ENCODE measurements at places on chromosomes 7 and 10. TPM values are rescaled to one million over a fixed set of nuclear protein-coding genes. Genes with fewer than 3 reads are reported as not detected.

CHRM2 gene
- total RNA-seq = under 0.01 TPM

LFNG gene
- total RNA-seq = 101 TPM

EFCAB10 gene
- 0.94 TPM for total RNA-seq

DLX6 gene
- total RNA-seq = not detected

ZNF365 gene
- 1.5 TPM for total RNA-seq

BNIP3 gene
- 13.5 TPM for total RNA-seq

LBX1 gene
- not detected for total RNA-seq

DPYSL4 gene
- total RNA-seq = 0.21 TPM

XRCC2 gene
- 0.42 TPM for total RNA-seq

BICC1 gene
- 0.21 TPM for total RNA-seq

HOXA10 gene
- 0.63 TPM for total RNA-seq

DLG5 gene
- 3.7 TPM for total RNA-seq

LEP gene
- total RNA-seq = not detected

EVX1 gene
- total RNA-seq = not detected

UCMA gene
- total RNA-seq = not detected

TLX1 gene
- not detected for total RNA-seq

AKR1C8 gene
- 0.42 TPM for total RNA-seq

SNCG gene
- total RNA-seq = not detected
